ENCODE measurements at places on chromosomes 16 and 17.

- DNase-seq = no peak
These were observed 320.9 kb downstream of the CDH13 start for GRCh38 chr16:82947698-82948097.

DNA sequence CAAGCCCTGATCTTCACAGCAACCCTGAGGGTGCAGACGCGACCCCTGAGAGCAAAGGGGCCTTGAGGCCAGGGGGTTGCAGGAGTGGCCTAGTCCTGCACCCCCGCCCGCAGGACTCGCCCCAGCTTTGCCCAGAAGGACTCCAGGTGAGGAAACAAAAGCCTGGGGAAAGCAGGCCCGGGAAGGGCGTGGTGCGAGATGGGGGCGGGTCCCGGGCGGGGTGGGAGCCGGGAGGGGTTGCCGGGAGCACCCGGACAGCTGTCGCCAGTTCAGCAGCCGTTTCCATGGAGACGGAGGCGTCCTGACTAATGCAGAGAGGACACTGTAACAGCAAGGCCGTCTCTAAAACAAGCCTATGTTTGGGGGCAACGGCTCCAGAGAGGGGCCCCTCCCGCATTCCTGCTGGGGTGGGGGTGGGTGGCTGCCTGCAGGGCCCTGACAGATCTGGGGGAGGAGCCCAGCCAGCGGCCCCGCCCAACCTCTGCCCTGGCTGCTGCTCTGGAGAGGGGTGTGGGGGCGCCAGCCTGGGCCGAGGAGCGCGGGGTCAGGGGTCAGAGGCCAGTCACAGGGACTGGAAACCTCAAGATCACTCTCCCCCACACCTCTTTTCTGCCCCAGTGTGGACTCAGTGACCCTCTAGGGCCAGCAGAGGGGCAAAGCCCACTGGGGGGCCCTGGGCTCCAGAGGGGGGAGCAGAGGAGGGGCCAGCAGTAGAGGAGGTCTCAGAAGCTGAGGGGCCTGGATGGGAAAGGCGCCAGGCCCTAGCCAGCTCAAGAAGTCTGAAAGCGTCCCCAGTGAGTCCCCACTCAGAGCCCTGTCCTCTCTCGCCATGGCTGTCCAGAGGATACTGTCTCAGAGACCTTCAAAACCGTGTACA is 3.1 kb upstream of the TPPP3 start:
- no peak for DNase-seq

- no peak for DNase-seq
These were observed 22.1 kb upstream of the RPL38 start for GRCh38 chr17:74181341-74181740.

DNA sequence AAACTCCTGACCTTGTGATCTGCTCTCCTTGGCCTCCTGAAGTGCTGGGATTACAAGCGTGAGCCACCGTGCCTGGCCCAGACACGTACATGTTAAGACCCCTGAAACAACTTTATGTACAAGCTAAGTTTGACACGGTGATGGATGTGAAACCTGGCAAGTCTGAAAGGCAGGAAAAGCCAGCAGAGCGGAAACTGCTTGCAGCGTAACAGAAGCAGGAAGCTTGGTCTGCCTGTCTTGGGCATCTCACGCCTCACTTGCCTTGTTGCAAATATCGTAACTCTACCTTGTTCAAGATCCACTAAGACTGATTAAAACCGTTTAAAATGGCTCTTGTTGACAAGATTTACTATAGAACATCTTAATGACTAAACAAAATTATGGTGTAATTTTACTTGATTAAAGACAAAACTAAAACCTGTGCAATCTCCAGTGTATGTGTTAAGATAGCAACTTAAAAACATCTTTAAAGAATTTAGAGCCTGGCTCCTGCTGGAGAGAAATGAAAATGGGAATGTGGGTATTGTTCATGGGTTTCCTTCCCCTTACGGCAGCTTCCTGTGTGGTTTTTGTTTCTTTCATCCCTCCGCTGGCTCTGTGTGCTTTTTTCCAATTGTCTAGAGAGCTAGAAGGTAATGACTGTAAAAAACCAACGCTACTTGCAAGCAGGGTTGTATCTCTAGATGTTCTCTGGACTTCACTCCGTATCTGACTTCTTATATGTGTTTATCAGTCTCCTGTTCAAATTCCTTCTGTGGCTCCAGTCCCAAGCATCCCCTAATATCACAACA is 477.6 kb downstream of the XYLT1 start:
- peak; percentile 4 for DNase-seq

- DNase-seq = no peak
These were observed 52.5 kb upstream of the CLEC3A start for GRCh38 chr16:77969861-77970260.
